ENCODE measurements at places on chromosomes 11 and 22. TPM values are rescaled to one million over a fixed set of nuclear protein-coding genes. Genes with fewer than 3 reads are reported as not detected.

The DEFB131B gene
- not detected for total RNA-seq

The UPK3A gene
- not detected for total RNA-seq

The CST6 gene
- total RNA-seq: 0.20 TPM

The PLA2G3 gene
- total RNA-seq: 0.20 TPM

The SHANK3 gene
- total RNA-seq: 2.2 TPM
